Stimulated activated CD4-positive, alpha-beta T cell treated with anti-CD3 and anti-CD28 coated beads, Interleukin-4, amount 100 ng/mL, for 4 hours (primary cell): ENCODE measurements at places on chromosomes 4 and X.

- no peak for DNase-seq
Observed at GRCh38 chrX:72038016-72038415, 93.7 kb downstream of the RTL5 start.

GRCh38 chr4:98284640-98285046 lies 23.5 kb downstream of the RAP1GDS1 start:
- peak; percentile 1 for DNase-seq

GRCh38 chr4:127143460-127144195 lies 489.1 kb upstream of the INTU start:
- DNase-seq = no peak

DNA sequence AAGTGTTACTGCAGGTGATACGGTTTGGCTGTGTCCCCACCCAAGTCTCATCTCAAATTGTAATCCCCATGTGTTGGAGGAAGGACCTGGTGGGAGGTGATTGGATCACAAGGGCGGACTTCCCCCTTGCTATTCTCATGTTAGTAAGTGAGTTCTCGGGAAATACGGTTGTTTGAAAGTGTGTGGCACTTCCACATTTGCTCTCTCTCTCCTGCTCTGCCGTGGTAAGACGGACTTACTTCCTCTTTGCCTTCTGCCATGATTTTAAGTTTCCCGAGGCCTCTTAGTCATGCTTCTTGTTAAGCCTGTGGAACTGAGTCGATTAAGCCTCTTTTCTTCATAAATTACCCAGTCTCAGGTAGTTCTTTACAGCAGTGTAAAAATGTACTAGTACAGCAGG lies 65.2 kb upstream of the SLC7A11 start:
- DNase-seq = no peak

GRCh38 chr4:52995360-52996030 lies 133.4 kb downstream of the RASL11B start:
- no peak for DNase-seq

DNA sequence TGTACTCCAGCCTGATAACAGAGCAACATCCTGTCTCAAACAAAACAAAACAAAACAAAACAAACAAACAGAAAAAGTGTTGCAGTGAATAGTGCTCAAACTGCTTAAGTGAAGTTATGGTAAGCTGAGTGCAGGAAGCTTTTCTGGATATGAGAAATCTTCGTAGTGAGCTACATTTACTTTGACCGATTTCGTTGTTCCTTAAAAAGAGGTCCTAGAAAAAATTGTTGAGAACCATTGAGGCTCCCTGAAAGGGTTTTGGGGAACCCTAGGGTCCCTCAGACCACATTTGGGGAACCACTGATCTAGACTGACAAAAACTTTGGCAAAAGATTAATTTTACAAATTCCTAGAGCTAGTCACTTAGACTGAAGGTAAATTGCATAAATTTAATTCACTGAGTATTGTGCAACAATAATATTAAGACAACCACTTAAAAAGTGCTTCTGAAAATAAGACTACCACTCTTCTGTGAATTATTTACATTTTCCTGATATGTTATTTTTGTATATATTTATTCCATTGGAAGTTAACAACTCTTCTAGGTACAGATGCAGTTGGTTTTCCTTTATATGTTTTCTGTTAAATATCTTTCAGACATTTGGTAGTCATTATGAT lies 149.6 kb downstream of the FHIP1A start:
- DNase-seq = no peak

- DNase-seq = no peak
Observed at GRCh38 chr4:24174602-24175001, 284.8 kb upstream of the PPARGC1A start.

- DNase-seq = no peak
Observed at GRCh38 chr4:105556206-105556605, 3.8 kb downstream of the ARHGEF38 start.

GRCh38 chrX:48002319-48002718 lies 1.5 kb downstream of the ZNF182 start:
- DNase-seq = no peak

DNA sequence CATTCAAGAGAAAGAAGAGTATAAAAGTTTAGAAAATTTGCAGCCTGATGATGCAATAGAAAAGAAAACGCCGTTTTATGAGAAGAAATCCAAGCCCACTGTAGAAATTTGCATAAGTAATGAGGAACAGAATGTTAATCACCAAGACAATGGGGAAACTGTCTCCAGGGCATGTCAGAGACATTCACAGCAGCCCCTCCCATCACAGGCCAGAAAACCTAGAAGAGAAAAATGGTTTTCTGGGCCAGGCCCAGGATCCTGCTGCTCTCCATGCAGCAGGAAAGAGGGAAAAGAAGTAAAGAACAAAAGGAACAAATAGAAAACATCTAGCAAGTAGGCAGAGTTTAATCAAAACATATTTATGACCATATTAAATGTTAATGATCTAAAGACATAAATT lies 119.0 kb downstream of the ANKRD50 start:
- no peak for DNase-seq
